ENCODE measurements at places on chromosomes 1 and 21. TPM values are rescaled to one million over a fixed set of nuclear protein-coding genes. Genes with fewer than 3 reads are reported as not detected.
A peak's percentile ranks its signal among the peaks of the same experiment; 100 is the strongest.

The PGBD2 gene
- polyA plus RNA-seq = 1.3 TPM

DNA sequence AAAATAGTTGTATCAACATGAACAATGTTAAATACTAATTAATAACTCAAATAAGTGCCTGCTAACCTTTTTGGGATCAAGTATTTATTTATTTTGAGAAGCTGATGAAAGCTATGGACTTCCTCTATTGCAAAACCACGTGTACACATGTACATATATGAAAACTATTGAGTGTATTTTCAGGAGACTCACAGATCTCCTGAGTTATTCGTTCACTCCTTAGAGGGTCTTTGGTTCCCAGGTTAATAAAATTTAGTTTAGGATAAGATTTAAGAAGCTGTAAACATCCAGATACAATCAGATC is 130.5 kb downstream of the DISC1 start:
- no peak for DNase-seq

DNA sequence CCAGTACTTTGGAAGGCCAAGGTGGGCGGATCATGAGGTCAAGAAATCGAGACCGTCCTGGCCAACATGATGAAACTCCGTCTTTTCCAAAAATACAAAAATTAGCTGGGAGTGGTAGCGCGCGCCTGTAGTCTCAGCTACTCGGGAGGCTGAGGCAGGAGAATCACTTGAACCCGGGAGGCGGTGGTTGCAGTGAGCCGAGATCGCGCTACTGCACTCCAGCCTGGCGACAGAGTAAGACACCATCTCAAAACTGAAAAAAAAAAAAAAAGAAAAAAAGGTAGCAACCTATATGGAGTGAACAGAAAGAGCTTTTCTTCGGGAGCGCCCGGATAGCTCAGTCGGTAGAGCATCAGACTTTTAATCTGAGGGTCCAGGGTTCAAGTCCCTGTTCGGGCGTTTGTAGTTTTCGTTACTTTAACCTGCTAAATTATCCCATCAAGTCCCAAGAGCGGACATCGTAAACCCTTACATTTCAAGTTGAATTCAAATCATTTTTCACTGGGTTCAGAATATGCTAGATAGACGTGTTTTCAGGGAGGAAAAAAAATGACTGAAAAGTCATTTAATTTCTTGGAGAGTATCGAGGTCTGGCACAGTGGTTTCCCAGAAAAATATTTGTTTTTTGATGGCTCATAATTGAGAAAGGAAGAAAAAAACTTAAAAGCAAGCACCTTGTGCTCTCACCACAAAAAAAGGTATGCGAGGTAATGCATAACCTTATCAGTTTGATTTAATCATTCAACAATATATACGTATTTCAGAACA is 9.8 kb upstream of the MDM4 start:
- DNase-seq = peak; percentile 51

GRCh38 chr21:22679207-22679606 is 1681.0 kb downstream of the NCAM2 start:
- no peak for DNase-seq

DNA sequence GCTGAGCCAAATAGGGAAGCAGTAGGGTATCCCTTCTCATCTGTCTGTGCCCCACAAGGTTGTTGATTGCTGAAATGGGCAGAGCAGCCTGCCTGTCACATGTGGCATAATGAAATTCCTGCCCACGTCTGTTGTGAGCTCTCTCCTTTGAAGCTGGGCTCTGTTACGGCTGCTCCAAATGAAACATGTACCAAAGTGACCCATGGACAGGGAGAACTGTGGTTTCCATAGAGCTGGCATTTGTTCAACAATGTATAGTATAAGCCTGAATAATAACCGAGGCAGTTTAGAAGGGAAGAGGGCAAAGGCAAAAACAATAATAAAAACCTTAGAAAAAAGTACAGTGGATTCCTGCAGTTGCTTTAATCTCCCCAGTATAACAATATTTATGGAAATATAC is 149.7 kb downstream of the LYPLAL1 start:
- no peak for DNase-seq

The UTS2 gene
- not detected for polyA plus RNA-seq

DNA sequence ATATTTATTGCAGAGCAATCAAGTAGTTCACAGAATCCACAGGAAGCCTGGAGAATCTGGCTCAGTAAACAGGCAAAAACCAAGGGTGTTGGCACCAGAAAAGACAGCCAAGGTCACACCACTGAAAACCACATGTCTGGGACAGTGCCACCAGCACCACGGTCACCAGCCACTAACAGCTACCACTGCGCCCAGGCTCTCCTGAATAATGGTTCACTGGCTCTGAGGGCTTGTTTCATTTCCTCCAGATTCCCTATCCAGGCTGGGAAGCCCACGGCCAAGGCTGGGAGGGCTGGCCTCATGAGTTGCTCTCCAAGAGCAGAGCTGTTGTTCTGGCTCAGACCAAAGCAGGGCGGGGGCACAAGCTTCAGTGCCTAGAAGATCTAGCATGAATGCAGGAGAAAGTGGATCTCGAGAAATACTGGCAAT is 54.5 kb upstream of the PTGFRN start:
- peak; percentile 32 for DNase-seq

DNA sequence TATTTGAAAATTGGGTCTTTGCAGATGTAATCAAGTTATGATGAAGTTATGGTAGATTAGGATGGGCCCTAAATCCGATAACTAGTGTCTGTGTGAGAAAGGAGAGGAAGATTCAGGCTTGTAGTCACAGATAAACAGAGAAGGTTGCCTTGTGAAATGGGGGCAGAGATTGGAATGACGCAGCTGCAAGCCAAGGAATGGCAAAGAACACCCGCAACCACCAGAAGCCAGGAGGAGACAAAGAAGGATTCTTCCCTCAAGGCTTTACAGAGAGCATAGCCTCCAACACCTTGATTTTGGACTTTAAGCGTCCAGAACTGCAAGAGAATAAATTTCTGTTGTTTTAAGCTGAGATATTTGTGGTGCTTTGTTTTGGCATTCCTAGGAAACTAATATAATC is 35.4 kb upstream of the COL24A1 start:
- no peak for DNase-seq

The MYCL gene
- 0.12 TPM for polyA plus RNA-seq

DNA sequence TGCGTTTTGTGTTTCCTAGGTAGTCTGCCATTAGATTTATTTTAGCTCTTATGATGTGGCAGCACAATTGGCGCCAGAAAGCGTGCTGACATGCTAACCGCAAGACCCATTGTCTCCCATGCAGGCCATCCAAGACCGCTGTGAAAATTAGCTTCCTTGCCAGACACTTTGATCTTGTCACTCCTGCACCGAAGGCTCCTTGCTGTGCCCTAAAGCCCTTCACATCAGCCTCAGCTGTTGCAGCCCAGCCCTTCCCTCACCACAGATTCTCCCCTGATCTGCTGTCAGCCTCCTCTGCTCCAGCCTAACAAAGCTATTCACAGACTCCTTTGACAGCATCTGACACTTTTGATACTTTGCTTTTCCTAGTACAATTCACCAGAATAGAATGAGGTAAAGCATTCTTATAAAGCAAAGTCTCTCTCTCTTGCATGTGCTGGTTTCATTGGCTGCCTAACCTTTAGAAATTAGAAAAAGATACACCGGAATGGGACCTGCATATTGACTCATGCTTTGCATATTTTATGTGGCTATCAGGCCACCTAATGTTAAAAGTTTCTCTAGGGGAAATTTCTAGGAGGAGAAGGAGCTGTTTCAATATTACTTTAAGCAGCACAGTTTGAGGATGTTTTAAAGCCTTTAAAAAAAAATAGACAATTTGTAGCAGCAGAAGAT is 280.3 kb upstream of the FMN2 start:
- DNase-seq = no peak

DNA sequence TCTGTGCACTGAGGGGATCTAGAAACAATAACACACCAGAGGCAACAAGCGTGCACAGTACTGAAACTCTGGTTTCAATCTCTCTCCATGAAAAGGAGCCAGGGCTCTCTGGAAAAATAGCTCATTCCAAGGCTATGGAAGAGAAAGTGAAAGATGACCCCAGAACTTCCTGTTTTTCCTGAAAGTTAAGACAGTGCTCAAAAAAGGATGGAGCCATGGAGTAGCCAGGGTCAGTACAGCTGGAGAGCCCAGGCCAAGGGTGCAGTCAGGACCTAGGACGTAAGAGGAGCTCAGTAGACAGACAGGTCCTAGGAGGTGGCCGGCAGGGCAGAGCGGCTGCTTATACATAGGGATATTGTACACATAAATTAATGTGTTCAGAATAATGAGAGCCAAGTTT is 19.1 kb downstream of the NOL9 start:
- no peak for DNase-seq

The TNFRSF14 gene
- polyA plus RNA-seq = 8.2 TPM

DNA sequence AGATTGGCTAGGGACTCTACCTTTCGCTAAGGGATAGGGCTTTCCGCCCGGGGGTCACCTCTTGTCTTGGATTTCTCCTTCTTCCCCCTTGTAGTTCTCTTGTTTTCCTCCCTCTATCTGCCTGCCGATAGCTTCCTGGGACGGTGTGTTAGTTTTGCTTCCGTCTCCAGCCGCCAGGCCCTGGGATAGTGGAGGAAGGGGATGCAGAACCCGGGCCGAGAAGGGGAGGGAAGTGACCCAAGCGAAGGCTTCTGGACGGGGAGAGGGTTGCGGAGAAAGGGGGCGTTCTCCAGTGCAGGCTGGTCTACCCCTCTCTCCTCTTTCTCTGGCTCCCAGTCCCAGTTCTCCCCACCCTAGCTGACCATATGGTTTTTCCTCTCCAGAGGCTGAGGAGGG is 871 bp downstream of the TUFT1 start:
- DNase-seq = no peak

DNA sequence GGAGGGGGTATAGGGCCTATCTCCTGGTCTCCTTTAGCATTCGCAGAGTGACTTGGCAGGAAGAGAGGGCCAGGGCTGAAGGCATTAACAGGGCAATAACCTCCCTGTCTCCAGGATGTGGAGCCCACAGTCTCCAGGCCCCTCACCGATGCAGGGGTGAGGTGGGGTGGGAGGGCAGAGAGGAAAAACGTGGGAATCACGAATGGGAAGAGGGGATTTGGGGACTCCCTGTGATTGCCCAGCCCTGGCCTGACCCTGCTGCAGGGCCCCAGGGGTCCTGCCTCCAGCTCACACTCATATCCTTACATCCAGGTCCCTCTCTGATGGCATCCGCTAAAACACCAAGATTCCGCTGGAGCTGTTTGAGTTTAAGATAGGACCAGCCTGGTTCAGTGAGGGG is 14.6 kb downstream of the TFAP2E start:
- no peak for DNase-seq

- no peak for DNase-seq
Observed at GRCh38 chr1:29939079-29939478, 702.8 kb downstream of the PTPRU start.

- no peak for DNase-seq
Observed at GRCh38 chr1:203199816-203200571, 13.5 kb upstream of the CHI3L1 start.

DNA sequence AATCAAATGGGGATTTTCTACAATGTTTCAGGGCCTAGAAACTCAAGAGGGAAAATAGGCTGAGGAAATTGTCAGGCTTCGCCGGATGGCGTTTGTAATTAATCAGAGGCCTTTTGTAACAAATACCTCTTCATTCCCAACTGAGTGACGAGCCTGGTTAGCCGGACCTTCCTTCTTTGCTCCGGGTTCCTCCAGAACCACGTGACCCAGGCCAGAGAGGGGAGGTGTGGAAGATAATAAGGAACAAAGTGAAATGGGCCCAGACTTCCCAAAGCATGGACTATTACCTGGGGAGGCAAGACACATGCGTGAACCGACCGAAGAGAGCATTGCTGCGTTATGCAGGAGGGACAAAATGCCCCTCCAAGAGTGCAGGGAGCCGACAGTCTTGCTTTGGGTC is 7.5 kb upstream of the IGSF21 start:
- no peak for DNase-seq

DNA sequence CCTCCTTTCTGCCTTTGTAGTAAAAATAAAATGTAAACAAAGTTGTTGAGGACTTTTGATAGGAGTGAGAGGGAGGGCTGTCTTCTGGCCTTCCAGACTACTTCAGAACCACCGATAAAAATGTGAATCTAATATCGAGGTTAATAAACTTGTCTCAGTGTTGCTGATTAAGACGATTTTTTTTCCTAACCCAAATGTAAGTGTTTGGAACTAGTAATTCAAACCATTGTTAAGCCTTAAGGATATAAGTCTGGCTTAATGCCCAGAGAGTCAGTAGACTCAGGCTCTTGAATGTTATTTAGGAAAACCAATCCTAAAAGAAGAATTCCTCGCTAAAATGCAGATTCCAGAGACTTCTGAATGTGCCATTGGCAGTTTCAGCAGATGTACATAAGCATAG is 356.9 kb downstream of the SIPA1L2 start:
- DNase-seq = no peak

The AMPD1 gene
- polyA plus RNA-seq = 174 TPM
